ENCODE measurements at places on chromosomes 12 and 14. TPM values are rescaled to one million over a fixed set of nuclear protein-coding genes. Genes with fewer than 3 reads are reported as not detected.

GPRC5A gene
- 20.3 TPM for total RNA-seq

TPH2 gene
- not detected for total RNA-seq

CD163 gene
- total RNA-seq: not detected

SLC38A4 gene
- 0.32 TPM for total RNA-seq

EXOC3L4 gene
- 1.6 TPM for total RNA-seq

ANKRD33 gene
- not detected for total RNA-seq

All from cardiac atrium fibroblast (primary cell).